GM12865 (cell line): ENCODE measurements at places on chromosomes 5 and 9.
A peak's percentile ranks its signal among the peaks of the same experiment; 100 is the strongest.

DNA sequence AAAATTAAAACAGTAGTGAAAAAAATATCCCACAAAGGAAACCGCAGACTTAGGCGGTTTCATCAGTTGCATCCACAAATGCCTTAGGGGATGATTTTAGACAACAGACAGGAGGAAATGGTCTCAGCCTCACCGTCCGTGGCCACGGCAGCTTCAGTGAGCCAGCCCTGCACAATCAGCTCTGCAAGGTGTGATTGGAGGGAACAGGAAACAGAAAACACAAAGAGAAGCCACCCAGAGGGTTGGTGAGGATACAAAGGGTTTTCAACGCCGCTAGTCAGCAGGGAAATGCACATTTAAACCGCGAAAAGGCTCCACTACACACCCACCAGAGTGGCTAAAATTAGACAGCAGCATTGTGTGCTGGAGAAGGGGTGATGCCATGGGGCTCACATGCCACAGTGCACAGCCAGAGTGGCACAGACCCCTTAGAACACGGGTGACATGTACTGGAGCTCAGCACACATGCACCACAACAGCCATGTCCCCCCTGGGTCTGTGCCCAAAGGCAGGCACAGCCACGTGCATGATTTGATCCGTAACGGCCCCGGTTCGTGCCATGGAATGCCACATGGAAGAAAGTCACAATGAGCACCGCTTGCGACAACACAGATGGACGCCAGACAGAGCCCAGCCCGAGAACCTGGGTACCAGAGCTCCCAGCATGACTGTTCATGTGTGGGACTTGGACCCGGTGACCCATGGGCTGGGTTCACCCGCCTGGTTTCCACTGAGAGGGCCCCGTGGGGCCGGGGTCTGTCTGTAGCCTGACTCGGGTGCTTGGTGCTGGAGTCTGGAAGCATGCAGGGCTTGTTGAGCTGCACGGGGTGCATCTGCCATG lies 18.3 kb upstream of the TERT start:
- DNase-seq: peak; percentile 98

GRCh38 chr9:2213830-2214468 lies 198.8 kb downstream of the SMARCA2 start:
- DNase-seq: no peak

- DNase-seq: no peak
Measured at GRCh38 chr9:113715086-113715485, 161.0 kb upstream of the ZNF618 start.

GRCh38 chr5:43137326-43137725 lies 16.6 kb downstream of the ZNF131 start:
- peak; percentile 34 for DNase-seq

DNA sequence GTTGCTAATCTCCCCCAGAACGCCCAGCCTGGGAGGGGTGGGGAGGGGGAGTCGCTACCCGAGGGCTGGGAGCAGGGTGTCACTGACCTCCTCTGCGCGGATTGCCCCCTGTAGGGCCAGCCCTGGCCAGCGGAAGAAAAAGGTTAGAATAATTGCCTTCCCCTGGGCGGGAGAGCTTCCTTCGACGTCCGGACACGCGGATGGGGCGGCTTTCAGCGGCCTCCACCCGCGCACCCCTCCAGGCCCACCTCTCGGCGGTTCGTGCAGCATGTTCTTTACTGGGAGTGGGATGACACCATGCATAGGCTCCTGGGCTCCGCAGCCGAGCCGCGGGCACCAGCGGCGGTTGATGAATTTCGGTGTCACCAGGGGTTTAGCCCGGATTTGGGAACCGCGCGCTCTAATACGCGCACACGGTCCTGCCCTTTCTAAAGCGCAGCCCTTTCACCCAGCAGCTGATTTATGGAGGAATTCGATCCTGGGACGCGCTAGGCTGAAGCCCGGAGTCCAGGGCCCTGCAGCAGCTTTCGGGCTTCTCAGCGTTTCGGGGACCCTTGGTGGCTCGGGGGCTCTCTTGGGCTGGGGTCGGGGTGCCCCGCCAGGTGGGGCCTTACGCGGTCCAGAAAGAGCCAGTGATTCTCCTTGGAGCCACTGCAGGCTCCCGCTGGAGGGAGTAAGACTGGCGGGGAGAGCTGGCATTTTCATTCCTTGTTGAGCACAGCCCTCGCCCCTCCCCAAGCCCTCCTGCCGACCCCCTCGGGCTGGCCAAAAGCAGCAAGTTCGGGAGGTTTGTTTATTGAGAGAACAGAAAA lies 10.1 kb downstream of the LMX1B start:
- DNase-seq: no peak

DNA sequence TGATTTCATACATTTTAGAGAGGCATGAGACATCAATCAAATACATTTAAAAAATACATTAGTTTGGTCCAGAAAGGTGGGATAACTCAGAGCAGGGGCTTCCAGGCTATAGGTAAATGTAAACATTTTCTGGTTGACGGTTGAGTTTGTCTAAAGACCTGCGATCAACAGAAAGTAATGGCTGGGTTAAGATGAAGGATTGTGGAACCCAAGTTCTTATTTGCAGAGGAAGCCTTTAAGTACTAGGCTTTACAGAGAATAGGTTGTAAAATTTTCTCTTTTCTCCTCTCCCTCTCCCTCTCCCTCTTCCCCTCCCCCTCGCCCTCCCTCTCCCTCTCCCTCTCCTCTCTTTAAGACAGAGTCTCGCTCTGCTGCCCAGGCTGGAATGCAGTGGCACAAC lies 50.8 kb downstream of the PTTG1 start:
- DNase-seq: no peak

- DNase-seq: peak; percentile 73
Measured at GRCh38 chr5:39948867-39949468, 524.2 kb upstream of the DAB2 start.

DNA sequence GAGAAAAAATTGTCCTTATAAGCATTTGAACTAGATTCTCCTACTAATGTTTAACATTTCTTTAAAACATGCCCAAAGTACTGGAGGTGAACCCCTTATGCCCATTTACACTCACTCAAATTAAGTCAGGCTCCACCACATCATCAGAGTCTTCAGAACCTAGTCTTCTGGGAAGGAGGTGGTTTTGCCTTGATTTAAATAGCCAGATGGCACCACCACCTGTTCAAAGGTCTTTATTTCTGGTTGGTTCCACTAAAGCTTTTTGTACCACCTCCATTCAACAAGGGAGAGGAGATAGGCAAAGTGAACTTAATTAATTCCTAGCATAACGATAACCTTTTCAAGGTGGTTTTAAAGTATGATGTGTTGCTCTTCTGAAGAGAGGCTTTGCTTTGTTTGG lies 189.5 kb downstream of the SLF1 start:
- no peak for DNase-seq

- no peak for DNase-seq
Measured at GRCh38 chr9:37652261-37652660, 1.5 kb downstream of the FRMPD1 start.

- no peak for DNase-seq
Measured at GRCh38 chr9:130662970-130663257, 1.5 kb upstream of the PRDM12 start.

DNA sequence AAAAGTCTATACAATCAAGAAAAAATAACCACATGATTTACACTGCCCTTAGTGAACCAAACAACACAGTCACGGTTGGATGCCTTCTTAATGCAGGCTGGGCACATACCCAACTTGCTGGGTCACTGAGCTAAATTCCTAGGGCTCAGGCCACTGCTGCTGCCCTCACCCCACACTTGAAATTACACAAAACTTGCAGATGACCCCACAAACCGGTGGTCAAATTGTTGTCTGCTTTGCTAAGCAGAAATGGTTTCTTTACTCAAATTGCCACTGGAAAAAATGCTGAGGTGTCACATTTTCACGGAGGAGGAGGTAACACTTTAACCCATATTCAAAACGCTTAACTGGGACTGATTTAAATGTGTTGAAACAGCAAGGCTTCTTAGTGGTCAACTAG lies 62.4 kb downstream of the HMHB1 start:
- peak; percentile 24 for DNase-seq

- DNase-seq: no peak
Measured at GRCh38 chr9:91302831-91303230, 58.9 kb downstream of the AUH start.

GRCh38 chr5:14250748-14251701 lies 107.9 kb downstream of the TRIO start:
- peak; percentile 44 for DNase-seq

GRCh38 chr9:77817590-77818311 lies 169.6 kb upstream of the GNA14 start:
- peak; percentile 53 for DNase-seq

DNA sequence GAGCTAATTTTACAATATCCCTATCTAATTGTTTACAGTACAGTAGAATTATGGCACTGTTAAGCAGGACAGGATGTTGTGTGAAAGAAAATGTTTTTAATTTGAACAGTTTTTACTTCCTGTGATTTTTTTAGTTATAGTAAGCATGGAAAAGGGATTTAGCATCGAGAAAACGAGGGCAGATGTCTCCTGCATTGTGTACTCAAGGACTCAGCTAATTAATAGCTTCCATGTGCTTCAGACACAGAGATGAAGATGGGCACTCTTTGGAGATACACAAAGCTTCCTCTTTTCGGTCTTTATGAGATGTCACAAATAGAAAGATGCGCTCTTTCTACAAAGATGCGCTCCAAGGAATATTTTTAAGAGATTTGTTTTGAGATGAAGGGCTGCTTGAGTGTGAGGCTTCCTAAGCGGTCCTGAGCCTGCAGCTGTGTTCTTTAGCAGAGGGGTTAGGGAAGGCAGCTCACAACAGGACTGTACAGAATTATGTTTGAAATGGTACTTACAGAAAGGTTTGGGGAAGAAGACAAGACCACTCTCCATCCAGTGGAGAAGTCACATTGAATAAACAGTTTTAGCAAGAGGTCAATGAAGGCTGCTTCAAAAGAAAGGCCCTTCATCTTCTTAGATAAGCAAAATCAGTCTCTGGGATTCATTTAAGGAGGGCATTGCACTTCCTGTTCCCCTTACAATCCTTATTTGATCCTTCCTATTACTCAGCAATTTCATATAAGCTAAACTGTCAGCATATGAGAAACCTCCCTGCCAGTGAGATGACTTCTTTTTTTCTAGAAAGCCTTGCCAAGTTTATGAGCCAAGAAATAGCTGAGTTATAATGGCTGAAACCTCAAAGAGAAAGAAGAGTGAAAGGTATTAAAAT lies 311.5 kb downstream of the EFNA5 start:
- no peak for DNase-seq

GRCh38 chr5:41334758-41335157 lies 121.4 kb upstream of the C6 start:
- peak; percentile 22 for DNase-seq

- no peak for DNase-seq
Measured at GRCh38 chr9:107673861-107674720, 184.5 kb upstream of the KLF4 start.

GRCh38 chr9:85178474-85178873 lies 508.9 kb downstream of the NTRK2 start:
- no peak for DNase-seq

GRCh38 chr5:168477060-168477459 lies 9.2 kb upstream of the RARS1 start:
- DNase-seq: no peak

DNA sequence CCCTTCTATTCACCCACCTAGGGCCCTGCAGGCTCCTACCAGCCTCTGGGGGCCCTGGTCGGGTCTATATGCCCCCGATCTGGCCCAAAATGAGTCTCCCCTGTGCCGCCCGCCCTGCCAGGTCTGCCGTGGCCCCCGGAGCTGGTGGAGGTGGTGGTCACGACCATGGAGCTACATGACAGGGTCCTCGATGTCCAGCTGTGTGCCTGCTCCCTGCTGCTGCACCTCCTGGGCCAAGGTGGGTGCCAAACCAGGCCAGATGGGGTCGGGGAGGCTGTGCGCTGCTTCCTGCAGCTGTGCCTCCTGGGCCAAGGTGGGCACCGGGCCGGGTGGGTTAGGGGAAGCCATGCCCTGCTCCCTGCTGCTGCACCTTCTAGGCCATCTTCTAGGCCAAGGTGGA lies 17.5 kb downstream of the REXO4 start:
- DNase-seq: no peak

DNA sequence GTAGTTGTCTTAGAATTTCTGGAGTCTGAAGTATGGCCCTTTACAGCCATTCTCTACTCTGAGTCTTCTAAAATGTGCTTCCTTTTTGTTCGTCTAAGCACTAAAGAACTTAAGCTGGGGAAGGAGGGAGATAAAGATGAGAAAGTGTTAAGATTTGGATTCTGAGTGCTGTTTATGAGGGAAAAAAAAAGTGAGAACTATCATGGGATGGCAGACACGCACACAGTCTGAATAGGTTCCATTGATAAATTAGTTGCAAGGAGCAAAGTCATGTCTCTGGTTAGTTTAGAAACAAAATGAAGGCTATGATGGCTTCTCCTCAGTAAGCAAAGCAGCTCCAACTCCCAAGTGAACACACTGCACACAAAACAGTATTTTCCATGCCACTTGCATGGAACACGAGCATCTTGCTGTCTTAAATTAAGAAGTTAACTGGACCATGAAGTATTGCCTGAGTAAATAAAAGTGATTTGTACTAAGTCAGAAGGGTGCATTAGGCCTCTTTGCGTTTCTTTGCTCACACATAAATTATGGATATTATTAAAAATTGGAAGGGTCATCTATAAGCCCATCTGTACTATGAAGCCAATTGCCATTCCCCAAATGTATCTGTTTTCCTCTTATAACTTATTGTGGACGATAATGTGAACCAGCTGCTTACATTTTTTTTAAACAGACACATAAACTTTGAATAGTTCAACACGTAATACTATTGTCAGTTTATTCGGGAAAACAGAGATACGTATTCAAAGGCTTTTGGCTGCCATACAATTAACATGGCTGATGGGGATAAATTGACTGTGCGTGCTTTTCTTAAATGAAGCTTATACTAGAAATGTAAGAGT lies 199.3 kb downstream of the SGCD start:
- no peak for DNase-seq

- no peak for DNase-seq
Measured at GRCh38 chr5:128395073-128395472, 143.0 kb downstream of the FBN2 start.

GRCh38 chr5:113939988-113940387 lies 421.9 kb upstream of the KCNN2 start:
- no peak for DNase-seq

DNA sequence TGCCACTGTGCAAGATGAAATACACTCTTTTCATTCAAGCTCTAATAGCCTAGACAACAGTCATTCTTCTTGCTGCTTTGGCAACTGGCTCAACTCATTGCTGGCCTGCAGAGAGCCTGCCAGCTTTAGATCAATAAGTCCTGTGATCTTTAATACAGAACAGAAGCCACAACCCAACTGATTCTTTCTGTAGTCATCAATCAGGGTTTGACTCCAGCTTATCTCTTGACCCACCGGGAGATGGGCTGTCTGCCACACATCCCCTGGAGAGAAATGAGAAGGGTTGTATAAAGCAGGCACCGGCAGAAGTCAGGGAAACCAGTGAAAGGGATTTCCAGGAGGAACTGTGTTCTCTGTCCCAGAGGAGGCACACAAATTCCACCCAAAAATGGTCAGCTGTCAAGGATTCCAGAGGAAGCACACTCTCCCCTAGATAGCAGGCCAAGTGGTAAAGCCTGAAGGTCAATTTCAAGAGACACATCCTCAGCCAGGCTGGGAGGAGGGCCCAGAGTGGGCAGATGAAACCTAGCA lies 24.5 kb downstream of the LHFPL2 start:
- no peak for DNase-seq
